ENCODE measurements at places on chromosomes 5 and 9.

DNA sequence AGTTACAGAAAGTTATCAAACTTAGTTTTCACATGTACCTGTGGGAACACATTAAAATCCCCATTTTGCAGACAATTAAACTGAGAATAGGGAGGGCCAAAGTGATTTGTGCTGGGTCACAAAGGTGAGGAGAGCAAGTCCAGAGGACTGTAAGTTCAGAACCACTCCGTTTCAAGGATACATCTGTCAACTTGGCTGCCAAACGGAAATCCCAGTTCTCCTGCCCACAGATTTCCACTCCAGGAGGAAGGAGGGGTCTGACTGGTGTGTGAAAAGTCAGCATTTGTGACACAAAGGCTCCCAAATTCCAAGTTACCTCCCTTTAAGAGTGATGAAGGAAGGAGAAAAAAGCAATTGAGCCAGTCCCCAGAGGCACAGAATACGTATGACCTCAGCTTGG, 42.3 kb downstream of the PRELID2 start:
- no peak for DNase-seq

- no peak for DNase-seq
These were observed 152.6 kb downstream of the MED27 start for GRCh38 chr9:131927091-131927490.

GRCh38 chr9:37953206-37953774, 49.4 kb upstream of the SLC25A51 start:
- no peak for DNase-seq

DNA sequence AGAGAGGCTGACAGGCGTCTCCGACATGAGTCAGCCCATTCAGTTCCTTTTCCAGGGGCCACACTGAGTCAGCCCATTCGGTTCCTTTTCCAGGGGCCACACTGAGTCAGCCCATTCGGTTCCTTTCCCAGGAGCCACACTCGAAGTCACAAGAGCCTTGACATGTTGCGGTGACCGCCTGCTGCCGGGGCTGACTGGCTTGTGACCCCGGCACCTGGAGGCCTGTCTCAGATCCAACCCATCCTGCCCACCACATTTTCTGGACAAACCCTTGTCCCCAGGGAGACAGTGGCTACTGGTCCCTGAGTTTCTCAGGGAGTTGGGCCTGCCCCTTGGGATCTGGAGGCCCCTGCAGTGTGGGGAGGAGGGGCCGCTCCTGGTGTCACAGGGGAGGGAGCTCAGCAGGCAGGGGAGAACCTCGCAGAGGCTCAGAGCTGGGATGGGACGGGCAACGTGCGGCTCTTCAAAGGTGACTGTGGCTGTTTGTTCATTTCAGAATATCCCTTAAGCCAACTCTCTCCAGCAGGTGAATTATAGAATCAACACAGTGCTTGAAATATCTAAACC, 40.5 kb upstream of the LPCAT1 start:
- DNase-seq, result no peak

- no peak for DNase-seq
These were observed 386.7 kb downstream of the NTRK2 start for GRCh38 chr9:85056203-85056572.

DNA sequence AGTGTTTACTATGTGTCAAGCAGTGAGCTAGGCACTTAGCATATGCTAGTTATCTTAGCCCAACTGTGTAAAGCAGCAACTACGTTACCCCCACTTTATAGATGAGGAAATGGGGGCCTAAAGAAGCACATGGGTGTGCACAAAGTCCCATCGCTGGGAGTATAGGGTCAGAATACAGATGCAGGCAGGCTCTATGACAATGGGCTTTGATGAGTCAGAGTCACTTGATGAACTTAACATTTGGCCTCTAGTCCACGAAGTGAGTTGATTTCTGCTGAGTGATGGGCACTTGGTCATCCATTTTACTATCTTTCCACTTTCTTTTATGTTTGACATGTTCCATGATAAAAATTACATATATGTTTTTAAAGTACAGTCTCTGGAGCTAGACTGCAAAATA, 204.3 kb downstream of the TRIM32 start:
- no peak for DNase-seq

DNA sequence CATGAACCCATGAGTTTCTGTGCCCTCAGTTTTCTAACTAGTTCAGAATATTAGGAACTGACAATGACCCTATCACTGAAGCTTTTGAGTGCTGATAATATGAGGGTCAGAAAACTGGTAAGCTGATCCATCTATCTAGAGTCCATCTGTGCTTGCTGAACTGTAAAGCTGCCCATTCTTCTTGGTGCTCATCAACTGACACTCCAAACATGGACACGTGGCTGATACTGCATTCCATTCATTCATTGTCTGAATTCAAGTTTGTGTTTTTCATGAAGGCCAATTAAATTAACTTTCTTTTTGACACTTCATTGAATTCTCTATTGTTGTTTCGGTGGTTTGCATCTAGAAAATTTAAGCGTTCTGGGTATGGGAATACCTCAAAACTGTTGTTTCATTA, 17.6 kb downstream of the NREP start:
- no peak for DNase-seq

DNA sequence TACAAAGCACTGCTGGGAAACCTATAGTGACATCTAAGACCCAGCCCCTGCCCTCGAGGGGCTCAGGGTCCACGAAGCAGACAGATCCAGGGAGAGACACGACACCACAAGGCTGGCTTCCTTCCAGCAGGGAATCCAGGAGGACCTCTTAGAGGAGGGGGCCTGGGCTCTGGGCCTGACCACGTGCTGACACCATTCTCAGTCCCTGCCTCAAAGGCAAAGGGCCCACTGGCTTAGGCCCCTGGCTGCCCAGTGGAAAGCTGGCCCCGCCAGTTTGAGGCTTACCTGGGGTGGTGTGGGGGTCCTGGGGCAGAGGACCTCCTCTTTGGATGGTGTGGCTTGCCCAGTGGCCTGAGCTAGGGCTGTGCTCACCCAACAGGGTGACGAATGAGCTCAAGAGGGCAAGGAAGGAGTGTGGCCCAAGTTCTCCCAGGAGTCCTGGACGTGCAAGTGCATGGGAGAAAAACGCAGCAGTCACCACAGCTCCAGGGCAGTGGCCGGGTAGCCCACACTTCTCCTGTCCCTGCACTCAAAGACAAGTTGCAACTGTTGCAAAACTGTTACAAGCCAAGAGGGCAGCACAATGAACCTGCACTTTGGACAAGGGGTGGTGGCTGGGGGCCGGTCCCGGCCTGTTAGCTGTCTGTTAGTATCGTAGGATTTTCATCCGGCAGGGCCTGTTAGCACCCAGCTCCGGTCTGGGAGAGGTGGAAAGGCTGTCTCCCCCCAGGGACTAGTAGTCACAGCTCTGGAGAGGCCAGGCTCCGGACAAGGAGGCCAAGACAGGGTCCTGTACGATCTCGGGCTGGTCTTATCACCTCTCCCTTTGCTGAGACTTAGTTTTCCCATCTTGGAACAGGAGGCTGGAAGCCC, 1.5 kb upstream of the SARDH start:
- DNase-seq, result no peak

- DNase-seq, result no peak
These were observed 21.0 kb upstream of the ALDH1B1 start for GRCh38 chr9:38371495-38371894.

DNA sequence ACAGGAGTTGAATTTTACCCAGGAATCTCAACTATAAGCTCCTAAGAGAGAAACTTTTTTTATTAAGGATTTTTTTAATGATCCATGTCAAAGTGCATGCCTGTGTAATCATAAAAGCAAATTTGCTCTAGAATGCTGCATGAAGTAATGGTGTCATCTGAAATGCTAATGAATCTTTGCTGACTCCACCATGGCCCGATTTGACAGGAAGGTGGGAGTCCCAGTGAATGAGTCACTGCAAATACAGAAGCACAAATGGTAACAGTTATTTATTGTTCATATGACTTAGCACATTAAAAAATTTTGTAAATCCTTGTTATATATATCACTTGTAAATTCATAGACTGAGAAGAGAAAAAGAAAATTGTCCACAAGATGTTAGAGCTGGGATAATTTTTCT, 341.3 kb downstream of the RASEF start:
- no peak for DNase-seq

GRCh38 chr5:174430940-174431339, 293.4 kb upstream of the MSX2 start:
- DNase-seq, result no peak

- no peak for DNase-seq
These were observed 3.4 kb downstream of the NTMT1 start for GRCh38 chr9:129629251-129629820.

- no peak for DNase-seq
These were observed 521 bp upstream of the PTGS1 start for GRCh38 chr9:122370303-122370702.

- no peak for DNase-seq
These were observed 100.7 kb downstream of the CWC27 start for GRCh38 chr5:64869419-64869818.

- no peak for DNase-seq
These were observed 6.3 kb upstream of the CCNB1 start for GRCh38 chr5:69160651-69161050.

DNA sequence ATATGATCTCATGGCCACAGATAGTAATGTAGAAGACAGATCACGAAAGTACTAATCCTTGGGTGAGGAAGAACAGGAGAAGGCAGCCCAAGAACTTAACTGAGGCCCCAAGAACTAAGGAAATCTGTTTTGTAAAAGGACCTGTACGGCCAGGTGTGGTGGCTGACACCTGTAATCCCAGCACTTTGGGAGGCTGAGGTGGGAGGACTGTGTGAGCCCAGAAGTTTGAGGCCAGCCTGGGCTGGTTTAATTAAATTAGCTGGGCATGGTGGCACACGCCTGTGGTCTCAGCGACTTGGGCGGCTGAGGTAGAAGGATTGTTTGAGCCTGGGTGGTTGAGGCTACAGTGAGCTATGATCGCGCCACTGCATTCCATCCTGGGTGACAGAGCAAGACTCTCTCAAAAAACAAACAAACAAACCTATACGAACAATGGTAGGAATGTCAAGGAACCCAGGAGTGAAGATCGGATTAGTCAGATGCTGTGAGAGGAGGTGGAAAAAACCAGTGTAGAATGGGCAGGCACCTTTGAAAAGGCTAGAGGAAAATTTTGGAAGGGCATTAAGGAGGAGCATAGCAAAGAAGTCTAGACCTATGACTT, 283.8 kb upstream of the DMRT1 start:
- no peak for DNase-seq

- DNase-seq, result no peak
These were observed 946.3 kb upstream of the COX7C start for GRCh38 chr5:85671223-85671970.

GRCh38 chr9:112299514-112299913, 33.9 kb downstream of the PTBP3 start:
- no peak for DNase-seq

- DNase-seq, result no peak
These were observed 74.1 kb upstream of the TMED7 start for GRCh38 chr5:115699967-115700366.

GRCh38 chr5:38433160-38433861, 123.1 kb downstream of the LIFR start:
- no peak for DNase-seq

DNA sequence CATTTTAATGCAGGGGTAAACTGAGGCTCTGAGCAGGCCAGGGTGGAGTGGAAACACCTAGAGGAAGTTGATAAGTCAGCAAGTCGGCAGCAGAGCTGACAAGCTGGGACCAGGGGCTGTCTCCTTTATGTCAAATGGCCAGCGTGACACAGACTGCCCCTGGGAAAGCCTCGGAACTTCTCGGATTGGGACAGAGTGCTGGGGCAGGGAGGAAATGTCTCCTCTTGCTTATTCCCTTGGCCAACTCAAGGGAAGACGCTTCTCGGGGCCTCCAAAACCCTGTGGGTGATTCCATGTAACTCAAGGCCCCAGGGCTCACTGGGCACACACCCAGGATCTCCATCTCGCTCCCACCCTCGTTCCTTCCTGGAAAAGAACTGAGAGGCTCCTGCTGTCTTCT, 25.4 kb upstream of the ANXA6 start:
- no peak for DNase-seq

DNA sequence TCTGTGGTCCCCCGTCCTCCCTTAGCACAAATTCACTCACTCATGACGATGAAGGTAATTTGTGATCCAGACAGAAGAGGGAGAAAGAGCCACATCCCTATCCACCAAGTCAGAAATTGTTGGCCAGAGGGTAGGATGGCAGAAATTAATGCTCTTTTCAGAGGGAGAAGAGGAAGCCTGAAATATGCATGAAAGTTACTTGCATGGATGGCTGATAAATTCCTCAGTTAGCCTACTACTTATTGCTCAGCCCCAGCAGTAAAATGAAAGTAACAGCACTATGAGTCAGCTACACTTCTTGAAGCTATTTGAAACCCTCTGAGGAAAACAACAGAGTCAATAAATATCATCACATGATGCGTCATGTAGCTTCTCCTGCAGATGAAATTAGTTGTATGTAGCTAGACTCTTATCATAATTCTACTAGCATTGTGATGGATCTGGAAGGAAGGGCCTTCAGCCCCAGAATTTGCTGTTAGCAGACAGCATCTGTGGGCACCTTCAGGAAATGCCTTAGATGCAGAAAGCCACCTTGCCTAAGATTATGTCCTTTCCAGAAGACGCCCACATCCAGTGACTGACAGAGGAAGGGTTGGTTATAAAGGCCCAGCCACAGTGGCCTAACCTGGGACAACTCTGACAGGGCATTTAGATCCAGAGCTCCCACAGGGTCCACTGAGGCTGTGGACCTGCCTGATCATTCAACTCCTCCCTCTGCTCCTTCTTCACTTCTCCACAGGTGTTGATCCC, 81.2 kb upstream of the CCDC112 start:
- no peak for DNase-seq

- DNase-seq, result no peak
These were observed 296 bp downstream of the ZSWIM6 start for GRCh38 chr5:61332358-61332749.

- no peak for DNase-seq
These were observed 21.9 kb downstream of the FBXO10 start for GRCh38 chr9:37554318-37554717.

- no peak for DNase-seq
These were observed 14.0 kb upstream of the PHYHD1 start for GRCh38 chr9:128906741-128907140.

- no peak for DNase-seq
These were observed 144.5 kb upstream of the GPR151 start for GRCh38 chr5:146660376-146660960.

GRCh38 chr5:71740015-71740753, 21.1 kb downstream of the CARTPT start:
- DNase-seq, result no peak

DNA sequence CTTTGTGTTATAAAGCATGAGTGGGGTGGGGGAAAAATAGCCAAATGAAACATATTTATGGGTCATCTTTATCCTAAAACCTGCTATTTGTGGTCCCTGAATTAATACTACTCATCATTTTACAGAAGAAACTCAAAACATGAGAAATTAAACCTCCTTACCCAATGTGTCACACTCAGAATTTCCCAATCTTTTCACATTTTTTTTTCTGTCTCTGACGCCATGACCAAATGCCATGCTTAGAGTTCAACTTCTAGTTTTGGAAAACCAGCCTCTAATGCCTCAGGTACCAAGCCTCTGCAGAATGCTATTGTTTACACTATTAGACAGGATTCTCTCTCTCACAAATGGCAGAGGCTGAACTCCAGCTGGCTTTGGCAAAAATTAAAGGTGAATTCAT, 505.5 kb upstream of the WWC1 start:
- no peak for DNase-seq

Data from stimulated activated CD4-positive, alpha-beta T cell treated with anti-CD3 and anti-CD28 coated beads, Interleukin-1b, Interleukin-23, amount 100 ng/mL, for 24 hours (primary cell).